Vagina (tissue), 2 donors: ENCODE measurements at places on chromosomes 16 and 17.

DNA sequence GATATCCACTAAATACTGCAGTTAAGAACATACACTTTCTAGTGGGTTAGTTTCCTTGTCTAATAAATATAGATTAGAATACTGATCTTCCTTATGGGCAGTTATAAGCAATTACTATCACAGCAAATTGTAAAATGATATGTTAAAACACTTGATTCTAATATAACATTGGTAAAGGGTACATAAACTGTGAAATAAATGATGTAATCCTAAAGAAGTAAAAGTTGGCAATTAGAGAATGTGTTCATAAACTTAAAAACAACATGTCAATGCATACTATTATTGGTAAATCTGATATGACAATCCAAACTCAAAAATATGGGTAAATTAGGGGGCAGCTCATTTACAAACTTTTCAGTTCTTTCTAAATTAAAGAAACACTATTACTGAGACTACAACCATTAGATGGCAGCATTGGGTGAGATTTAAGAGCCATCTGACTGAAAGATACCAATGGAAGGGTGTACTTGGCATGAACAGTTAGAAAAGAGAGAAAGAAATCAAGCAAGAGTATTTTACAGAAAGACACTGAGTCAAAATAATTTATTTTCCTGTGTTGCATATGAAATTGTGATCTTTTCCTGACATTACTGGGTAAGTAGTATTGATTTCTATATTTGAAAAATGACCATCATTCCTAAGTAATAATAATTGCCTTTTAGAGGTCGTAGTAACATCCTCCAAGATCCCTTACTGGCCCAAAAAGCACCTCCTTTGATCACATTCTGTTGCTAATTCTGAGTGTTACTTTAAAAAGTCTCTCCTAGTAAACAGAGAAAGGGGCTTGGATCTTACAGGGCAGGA, 119.6 kb downstream of the SPAG9 start:
- no peak for DNase-seq

DNA sequence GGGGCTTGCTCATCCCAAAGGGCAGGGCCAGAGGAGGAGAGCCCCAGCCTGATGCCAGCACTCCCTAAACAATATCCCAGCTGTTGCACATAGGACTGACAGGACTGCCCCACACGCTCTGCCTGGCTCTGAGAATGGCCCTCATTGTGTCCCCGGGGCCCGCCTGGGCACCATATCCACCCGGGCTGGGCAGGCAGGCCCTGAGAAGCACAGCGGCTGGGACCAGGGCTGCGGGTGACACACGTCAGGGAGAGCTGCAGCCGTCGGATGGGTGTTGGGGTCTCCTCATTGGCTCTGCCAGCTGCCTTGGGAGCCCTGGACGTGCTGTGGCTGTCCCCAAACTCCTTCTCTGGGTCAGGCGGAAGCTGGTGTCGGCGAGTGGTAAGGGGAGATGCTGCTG, 4.2 kb downstream of the BCAR1 start:
- DNase-seq: no peak

GRCh38 chr17:80943346-80944145, 48.1 kb upstream of the CHMP6 start:
- no peak for DNase-seq

GRCh38 chr16:85172455-85173145, 60.3 kb upstream of the CIBAR2 start:
- no peak for DNase-seq

GRCh38 chr17:38879878-38880665, 10.2 kb downstream of the LASP1 start:
- no peak for DNase-seq

- DNase-seq: no peak
These were observed 5.9 kb downstream of the HAS3 start for GRCh38 chr16:69111216-69111875.

DNA sequence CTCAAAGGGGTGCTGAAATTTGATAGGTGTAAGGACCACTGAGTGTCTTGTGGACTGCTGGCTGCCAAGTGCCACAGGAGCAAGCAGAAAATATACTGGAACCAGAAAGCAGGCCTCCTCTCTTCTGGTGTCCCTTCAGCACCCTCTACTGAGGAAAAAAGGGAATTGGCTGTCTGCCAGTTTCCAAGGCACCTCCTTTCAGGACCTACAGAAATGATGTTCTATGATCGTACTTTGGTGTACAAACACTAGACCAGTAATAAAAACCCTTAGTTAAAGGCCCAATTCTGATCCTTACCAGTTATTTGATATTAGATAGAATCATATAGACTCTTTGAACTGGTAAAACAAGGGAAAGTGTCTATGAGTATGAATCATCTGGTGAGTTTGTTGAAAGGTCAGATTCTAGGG, 35.8 kb upstream of the BCAS3 start:
- DNase-seq: no peak

DNA sequence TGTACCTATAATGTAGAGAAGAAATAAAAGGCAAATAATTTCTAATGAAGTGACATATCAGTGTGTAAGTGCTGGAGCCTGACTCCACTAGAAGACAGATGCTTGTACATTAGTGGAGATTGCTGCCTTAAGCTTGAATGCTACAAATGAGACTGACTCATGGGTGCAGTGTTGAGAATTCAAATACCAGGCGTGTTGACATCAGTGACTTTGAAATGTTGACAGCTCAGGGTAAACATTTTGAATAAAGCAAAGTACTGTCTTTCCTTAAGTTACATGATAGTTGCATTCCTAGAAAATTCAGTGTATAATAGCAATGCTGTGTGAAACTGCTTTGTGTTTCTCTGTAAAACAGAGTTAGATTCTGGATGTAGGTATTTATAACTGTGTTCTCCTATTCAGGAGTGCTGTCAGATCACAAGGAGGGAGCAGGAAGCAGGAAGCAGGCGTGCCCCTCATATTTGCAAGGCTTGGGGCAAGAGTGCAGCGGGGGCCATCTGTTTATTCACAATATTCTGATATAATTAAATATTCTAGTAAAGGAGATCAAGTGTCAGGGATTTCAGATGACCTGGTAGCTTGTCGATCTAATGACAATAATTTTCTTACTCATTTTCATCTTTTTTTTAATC, 119.0 kb downstream of the SPECC1 start:
- no peak for DNase-seq

DNA sequence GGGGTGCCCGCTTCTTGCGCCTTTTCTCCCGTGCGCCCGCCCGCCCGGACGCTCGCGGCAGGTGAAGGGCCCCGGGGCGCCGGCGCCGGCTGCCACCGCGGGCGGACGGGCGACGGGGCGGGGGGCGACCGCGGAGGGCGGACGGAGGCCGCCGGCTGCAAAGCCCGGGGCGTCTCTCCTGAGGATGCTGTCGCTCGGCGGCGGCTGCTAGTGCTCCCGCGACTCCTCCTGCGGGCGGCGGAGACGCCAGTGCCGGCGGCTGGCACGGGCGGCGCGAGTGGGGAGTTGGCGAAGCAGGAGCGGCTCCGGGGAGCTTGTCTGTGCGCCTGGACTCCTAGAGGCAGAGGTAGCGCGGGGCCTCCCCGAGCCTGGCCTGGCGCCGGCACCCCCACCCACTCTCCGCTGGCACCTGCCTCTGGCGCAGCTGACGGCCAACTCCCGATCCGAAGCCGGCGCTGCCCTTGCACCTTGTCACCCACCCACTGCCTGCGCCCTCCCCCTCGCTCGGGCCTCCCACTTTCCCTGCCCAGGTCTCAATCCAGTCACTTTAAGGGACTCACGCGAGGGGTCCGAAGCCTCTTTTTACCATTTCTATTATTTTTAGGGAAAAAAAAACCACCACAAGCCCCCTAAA, at the start of gene FAM20A:
Gene FAM20A, minus strand, starts transcription at position 437 of the 634 bp plus-strand sequence. CDS start 701 bp downstream, outside the sequence.
- no peak for DNase-seq

DNA sequence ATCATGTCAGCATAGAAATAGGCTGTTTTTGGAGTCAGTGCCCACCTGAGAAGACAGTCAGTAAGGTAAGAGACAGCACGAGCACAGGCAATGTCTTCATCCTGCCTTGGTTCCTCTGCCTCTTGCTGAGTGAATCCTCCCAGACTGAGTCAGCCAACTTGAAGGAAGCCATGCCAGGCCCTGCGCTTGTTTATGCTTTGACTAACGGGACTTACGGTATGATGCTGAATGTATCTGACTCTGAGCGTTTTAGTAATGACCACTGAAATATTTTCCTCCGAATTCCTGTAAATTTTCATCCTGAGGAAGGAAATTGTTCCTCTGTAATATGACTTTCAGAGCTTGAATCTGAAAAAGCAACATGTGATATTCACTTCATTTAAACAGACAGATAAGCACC, 18.0 kb downstream of the C17orf67 start:
- DNase-seq: no peak
